ENCODE measurements at places on chromosomes 5 and 9.

GRCh38 chr5:16312785-16313184, 133.2 kb upstream of the MARCHF11 start:
- no peak for DNase-seq

DNA sequence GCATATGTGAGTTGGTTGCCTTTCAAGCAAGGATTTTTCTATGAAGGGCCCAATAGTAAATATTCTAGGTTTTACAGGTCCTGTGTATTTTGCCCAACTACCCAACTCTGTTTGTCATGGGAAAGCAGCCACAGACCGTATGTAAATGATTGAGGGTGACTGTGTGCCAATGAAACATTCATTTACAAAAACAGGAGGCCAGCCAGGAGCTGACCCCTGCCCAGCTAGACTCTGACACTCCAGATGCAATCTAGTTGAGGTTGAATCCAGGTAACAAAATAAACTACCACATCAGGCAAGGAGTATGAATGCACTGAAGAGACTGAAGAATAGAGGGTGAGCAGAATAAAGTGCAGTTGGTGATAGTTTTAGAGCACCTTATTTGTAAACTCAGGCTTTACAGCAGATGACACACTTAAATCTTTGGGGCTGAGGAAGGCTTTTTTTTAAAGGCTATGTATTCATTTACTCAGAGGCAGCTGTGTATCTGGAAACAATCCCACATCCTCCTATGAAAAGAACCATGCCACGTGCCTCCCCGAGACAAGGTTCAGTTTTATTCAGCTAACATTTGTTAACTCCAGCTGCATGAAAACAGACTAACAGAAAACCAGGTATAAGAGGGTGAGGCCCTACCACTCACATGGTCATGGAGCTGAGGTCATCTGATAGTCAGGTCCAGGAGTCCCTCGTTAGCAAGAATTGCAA, 60.7 kb downstream of the SLC1A1 start:
- DNase-seq = no peak

GRCh38 chr5:53350368-53350767, 130.1 kb upstream of the FST start:
- no peak for DNase-seq

DNA sequence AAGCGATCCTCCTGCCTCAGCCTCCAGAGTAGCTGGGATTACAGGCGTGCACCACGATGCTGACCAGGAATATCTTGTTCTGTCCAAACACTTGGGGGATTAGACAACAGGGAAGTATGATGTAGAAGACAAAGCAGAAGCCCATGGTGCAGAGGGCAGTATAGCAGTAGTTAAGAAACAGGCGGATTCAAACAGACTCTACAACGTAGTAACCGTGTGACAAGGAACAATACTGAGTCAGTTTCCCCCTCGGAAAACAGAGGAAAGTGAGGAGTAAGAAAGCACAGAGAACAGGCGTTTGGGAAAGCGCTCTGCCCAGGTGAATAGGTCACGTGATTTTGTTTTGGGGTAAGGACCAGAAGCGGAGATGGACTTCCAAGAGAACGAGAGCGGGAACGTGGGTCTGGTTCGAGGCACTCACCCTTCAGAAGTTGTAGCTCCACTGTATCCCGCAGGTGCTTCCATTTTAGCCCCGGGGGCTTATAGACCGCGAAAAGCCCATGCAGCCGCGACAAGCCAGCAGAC, 306 bp downstream of the TRUB2 start:
- no peak for DNase-seq

GRCh38 chr5:117943541-117943940, 1044.8 kb downstream of the DTWD2 start:
- DNase-seq = no peak

DNA sequence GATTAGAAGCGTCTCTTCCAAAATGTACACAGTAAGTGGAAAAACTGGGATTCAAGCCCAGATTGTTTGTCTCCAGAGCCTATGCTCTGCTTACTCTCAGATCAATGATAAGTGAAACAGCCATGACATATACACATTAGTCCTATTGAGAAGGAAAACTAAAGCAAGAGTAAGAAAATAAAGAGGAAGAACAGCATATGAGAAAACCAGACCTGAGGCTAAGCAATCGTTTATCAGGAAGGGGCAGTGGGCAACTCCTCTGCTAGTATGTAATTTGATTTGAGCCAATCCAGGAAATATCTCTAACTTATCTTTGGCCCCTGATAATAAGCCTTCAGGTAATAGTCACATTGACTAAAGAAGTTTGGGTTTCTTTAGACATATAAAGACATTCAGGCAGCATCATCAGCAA, 789.9 kb upstream of the C9orf72 start:
- no peak for DNase-seq

GRCh38 chr5:36610621-36611020, 4.2 kb downstream of the SLC1A3 start:
- no peak for DNase-seq

DNA sequence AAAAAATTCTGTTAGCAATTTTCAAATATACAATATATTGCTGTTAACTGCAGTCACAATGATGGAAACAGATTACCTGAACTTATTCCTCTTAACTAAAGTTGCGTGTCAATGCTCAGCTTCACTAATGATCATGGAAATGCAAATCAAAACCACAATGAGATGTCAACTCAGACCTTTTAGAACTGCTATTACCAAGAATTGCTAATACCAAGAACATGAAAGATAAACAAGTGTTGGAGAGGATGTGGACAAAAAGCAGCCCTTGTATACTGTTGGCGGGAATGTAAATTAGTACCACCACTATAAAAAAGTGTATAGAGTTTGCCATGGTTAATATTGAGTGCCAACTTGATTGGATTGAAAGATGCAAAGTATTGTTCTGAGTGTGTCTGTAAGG, 1409.7 kb upstream of the CDH18 start:
- DNase-seq = no peak

- DNase-seq = no peak
Observed at GRCh38 chr5:179311581-179311980, 33.7 kb downstream of the ADAMTS2 start.

DNA sequence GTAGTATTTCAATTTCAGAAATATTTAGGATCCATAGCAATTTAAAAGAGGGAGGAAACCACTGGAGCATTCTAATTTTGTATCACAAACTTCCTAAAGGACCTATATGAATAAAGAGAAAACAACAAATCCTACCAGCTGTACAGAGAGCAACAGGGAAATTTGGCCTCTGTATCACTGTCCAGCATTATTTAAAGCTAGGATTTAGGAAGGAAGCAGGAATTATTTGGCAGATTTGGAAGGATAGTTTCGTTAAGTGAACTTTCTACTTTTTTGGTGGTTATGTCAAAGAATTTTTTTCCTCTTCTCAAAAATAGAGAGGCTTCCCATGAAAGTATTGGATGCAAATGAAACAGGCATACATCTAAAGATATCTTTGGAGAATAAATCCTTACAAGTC, 269.7 kb downstream of the RAB3C start:
- DNase-seq = no peak

DNA sequence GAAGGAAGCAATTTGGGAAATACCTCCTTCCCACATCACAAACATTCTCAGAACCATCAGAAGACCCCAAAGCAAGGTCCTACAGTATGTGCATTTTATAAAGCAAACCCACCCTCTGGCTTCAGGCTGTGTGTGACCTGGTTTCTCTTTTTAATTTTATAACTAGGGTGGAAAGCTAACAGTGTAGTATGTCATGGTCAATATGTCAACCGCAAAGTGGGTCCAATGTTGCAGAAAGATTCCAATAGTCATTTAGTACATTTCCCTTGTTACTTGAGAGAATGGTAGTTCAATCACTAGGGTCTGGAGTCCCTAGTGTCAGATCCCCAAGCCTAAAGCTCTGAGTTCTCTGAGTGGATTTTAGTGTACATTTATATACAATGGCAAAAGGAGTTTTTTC, 96.2 kb downstream of the FGF1 start:
- DNase-seq = no peak

DNA sequence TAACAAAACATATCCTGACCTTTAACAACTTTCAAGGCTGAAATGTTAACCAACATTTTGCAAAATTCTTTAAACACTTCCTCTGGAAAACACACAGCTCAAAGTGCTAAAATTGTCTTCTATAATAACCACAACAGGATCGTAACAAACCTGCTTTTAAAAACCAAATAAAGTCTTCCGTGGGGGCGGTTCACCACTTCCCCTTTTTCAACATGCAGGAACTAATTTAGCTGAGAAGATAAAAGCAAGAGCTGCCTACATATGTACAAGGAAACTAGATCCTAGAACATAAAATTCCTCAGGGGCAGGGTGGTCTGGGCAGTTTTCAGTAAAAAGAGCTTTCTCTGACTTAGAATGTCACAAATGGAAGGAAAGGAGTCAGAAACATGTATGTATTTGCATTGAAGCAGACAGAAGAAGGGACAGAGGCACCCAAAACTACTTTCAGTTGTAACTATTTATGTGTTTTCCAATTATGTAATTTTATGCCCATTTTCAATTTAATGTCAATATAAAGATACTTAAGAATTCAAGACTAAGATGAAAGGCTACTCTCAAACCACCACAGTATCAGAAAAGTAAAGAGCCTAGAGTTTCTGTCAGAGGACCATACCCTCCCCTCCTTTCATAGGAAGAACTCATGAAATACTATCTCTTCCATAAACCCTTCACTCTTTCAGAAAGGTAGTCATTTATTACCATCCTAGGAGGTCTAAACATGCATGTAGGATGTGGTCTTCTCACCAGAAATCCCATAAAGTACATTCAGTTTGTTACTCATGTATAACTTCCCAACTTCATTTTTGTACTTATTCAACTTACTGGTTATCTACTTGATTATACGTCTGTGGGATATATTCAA, 185.9 kb upstream of the RASA1 start:
- DNase-seq = no peak

- no peak for DNase-seq
Observed at GRCh38 chr5:6910950-6911349, 197.7 kb downstream of the TENT4A start.

GRCh38 chr5:109844148-109844547, 154.4 kb downstream of the MAN2A1 start:
- DNase-seq = no peak

All from GM12892 (cell line).